CD4-positive, alpha-beta T cell treated with Interleukin-2 at 100 ng/mL for 4 hours (primary cell): ENCODE measurements at places on chromosomes 1 and 21.

DNA sequence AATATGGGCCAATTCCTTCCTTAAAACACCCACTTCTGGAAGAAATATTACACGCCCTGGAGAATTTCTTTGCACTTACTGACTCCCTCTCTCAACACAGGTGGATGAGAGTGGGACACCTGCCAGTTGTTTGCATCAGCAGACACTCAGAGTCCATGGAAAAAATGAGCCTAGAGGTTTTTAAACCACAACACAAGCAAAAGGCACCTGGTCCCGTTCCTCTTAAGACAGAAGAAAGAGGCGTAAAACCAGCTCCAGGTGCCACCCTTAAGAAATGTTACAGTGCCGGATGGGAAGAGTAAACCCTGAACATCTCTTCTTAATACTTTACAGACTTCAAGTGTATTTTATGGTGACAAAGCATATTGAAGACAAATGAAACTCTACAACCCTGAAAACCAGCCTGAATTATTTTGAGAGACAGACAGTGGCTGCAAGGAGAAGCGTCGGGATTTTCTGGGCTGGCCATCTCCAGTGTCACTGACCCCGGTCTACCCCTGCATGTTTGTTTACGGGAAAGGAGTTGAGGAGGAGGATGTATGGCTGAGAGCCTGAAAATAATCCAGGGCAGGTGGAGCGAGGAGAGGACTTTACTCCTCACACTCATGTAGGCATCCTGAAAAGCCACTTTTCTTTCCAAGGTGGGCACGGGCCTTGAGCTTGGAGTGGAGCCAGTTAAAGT, 7.8 kb upstream of the RIPK4 start:
- DNase-seq = no peak

- no peak for DNase-seq
These were observed 18.9 kb upstream of the MEAF6 start for GRCh38 chr1:37533317-37534093.

GRCh38 chr1:219085082-219085481, 88.6 kb upstream of the LYPLAL1 start:
- no peak for DNase-seq

- no peak for DNase-seq
These were observed 73.1 kb downstream of the APP start for GRCh38 chr21:26097475-26097874.

DNA sequence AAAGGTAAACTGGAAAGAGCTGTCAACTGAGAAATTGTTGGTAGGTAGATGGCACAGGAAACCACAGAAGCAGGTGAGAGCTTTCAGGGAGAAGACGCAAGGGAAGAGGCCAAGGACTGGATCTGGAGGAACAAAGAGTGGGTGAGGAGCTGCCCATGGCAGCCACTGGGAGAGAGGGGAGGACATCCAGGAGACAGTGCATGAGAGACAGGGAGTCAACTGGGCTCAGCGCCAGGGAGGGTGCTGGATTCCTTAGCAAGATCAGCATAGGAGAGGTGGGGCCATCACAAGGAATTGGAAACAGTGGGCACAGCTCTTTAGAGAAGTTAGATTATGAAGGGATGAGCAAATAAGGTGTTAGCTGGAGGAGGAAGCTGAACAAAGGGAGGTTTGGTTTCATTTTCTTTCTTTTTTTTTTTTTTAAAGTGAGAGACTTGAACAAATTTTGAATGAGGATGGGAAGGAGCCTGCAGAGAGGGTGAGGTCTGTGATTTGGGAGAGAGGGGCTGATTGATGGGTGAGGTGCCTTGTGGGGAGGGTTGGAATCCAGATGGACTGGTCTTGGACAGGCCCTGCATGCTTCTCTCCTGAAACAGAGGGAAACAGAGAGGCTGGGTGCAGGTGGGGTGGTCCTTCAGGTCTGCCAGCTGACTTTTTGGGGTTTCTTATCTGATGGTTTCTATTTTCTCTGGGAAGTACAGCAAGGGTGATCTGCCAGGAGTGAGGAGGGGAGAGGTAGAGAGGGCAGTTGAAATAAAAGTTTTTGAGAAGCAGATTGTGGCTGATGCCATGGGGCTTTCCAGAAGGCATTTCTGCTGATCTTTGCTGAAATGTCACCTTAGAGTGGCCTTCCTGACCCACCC, 5.4 kb downstream of the CYP4B1 start:
- no peak for DNase-seq

DNA sequence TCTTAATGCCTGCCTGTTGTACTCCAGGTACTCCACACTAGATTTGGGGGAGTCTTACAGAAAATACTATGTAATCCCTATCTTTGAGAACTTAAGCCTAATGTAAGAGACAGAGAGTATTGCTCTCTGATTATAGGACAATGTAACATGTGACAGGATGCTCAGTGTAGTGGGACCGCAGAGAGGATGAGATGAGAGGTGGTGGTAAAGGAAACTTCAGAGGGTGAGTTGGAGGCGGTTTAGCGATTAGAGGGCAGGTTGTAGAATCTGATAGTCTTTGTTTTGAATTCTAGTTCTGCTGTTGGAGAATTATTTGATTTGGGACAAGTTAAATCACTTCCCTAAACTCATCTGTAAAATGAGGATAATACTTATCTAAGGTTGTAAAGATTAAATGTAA, 5.4 kb downstream of the SOAT1 start:
- DNase-seq = peak; percentile 59

DNA sequence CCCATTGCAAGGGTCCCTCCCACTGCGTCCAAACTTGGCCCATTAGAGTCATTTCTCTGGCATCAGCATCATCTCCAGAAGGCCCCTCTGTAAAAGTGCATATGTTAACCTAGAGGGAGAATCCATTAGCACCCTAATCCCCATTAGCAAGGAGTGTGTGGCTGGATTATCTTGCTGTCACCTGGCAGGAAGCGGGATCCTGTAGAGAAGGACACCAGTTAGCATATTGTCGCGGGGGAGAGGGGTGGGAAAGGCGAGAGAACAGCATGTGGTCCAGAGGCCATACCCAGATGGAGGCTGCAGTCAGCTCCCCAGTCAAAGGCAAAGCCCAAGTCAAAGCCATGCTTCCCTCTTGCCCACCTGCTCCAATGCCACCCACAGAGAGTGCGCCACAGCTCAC, 64.0 kb downstream of the OLIG1 start:
- DNase-seq = no peak

- DNase-seq = no peak
These were observed 92.5 kb downstream of the ITSN1 start for GRCh38 chr21:33734818-33735217.

GRCh38 chr1:176539018-176539417, 76.0 kb downstream of the PAPPA2 start:
- DNase-seq = no peak

- no peak for DNase-seq
These were observed 22.9 kb downstream of the UMODL1 start for GRCh38 chr21:42093991-42094421.

- DNase-seq = no peak
These were observed 21.4 kb downstream of the STUM start for GRCh38 chr1:226569879-226570547.

GRCh38 chr1:6397844-6398441, 4.4 kb upstream of the ACOT7 start:
- no peak for DNase-seq

DNA sequence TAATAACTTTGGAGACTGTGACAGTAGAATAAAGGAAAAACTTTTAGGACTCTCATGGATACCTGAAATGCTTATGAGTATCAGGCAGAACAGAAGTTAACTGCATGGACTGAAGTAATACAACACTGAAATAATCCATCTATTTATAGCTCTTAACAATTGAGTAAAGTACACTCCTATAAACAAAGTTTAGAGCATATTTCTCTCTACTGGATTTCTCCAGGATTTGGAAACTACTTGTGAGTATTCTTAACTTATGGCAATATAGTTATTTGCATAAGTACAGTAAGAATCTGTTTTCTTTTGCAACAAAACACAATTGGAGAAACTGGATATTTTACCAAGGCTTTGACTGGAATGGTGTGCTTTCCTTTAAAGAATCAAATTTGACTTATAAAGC, 9.9 kb upstream of the CD48 start:
- no peak for DNase-seq
